Naive thymus-derived CD8-positive, alpha-beta T cell (primary cell): ENCODE measurements at places on chromosomes 11 and 22. TPM values are rescaled to one million over a fixed set of nuclear protein-coding genes. Genes with fewer than 3 reads are reported as not detected.

CD6 gene
- 150 TPM for polyA plus RNA-seq

PSMD13 gene
- polyA plus RNA-seq: 223 TPM

ZNF214 gene
- not detected for polyA plus RNA-seq

OR52I2 gene
- not detected for polyA plus RNA-seq

TTC12 gene
- polyA plus RNA-seq: 11.3 TPM

CCDC82 gene
- 21.4 TPM for polyA plus RNA-seq

RASGRP2 gene
- polyA plus RNA-seq: 185 TPM

- DNase-seq: peak; percentile 61
Measured at GRCh38 chr11:2377511-2378443, 667 bp downstream of the CD81 start.

DNA sequence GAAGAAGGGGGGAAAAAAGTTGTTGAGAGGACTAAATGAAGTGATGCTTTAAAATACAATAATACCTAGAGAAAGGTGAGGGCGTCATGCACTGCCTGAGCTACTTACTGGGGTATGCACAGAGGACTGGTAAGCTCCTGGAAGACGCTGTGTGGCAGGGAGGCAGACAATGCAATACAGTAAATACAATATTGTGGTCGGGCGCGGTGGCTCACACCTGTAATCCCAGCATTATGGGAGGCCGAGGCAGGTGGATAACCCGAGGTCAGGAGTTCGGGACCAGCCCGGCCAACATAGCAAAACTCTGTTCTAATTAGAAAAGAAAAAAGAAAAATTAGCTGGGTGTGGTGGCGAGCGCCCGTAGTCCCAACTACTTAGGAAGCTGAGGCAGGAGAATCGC is 683 bp upstream of the SYTL2 start:
- no peak for DNase-seq

DNA sequence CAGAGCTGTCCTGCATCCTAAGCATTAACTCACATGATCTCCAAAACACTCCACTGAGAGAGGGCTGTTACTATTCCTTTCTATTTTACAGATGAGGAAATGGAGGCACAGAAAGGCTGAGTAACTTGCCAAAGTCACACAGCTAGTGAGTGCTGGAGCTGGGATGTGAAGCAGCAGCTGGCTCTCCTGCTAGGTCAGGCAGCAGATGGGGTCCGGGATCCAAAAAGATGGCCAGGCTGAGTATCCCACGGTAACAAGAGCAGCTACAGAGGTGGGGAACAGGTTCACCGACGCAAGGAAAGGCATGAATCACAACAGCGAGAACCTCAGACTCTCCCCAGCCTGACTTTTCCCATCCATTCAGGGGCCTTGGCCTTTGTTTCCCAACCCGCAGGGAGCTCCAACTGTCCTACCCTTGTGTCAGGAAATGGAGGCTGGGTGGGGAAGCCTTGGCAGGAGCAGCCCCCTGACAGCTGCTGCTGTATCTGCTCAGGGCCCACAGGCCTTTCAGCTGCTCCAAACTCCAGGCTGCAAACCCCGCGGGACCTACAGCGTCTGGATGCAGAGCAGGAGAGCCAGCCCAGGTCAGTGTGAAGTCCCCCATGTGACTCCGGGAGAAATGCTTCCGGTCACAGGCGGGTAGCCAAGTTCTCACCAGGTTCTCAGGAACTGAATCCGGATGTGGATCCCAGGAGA is 29.5 kb downstream of the DKK3 start:
- DNase-seq: no peak

GRCh38 chr11:93537767-93538261 is 5.4 kb downstream of the SMCO4 start:
- no peak for DNase-seq

DNA sequence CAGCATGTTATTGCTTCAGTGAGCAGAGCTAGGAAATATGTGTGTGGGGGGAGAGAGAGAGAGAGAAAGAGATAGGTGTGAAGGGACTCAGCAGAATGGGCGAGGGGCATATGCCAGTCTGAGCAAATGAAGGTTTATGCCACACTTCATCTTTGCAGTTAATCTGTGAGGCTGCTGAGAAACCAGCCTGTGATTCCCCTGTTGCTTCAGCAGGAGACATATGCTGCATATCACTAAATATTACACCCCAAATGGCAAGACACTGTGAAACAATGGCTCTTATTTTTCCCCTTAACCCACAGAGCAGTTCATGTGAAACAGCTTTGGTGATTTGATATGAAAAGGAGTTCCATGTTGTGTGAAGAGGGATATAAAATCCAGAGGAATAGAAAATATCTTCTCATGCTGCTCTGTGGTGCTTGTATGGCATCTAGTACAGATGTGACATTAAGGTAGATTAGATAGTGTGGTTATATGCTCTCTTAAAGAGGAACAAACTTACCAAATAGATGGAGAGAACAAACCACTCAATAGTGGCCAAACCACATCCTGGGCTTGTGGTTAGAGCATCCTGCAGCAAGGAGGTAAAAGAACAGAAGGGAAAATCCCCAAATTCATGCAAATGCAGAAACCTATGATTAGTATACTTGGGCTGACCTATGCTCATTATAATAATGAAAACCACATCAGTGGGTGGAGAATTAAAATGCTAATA is 864.2 kb downstream of the FAM181B start:
- DNase-seq: peak; percentile 67

GRCh38 chr22:35524966-35525686 is 15.5 kb upstream of the RASD2 start:
- DNase-seq: no peak

- no peak for DNase-seq
Measured at GRCh38 chr11:67287355-67288197, 1.5 kb upstream of the ANKRD13D start.

- DNase-seq: no peak
Measured at GRCh38 chr22:41620589-41621098, at the start of gene DESI1. TSS of gene DESI1 (minus strand) at chr22:41621043. CDS start at chr22:41620839, 204 bp downstream.

- DNase-seq: no peak
Measured at GRCh38 chr11:15649371-15650104, 534.8 kb downstream of the INSC start.

GRCh38 chr11:91947215-91947820 is 277.3 kb upstream of the FAT3 start:
- DNase-seq: no peak

DNA sequence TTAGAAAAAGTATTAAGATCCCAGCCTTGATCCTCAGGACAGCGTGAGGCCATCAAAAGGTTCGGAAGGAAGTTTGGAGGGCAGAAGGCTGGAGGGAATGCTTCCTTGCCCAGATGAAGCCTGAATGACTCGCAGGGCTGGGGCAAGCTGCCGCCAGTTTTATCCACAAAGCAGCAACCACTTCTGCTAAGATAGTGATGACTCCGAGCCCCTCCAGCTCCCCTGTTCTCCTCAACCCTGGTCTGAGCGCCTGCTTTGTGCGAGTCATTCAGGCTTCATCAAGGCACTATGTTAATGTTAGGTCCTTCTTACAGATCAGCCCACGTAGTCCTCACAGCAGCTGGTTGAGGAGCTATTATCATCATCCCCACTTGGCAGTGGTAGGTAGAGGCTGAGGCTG is 158.8 kb downstream of the COMMD9 start:
- no peak for DNase-seq

GRCh38 chr11:92752122-92752521 is 217.3 kb upstream of the MTNR1B start:
- DNase-seq: no peak

- no peak for DNase-seq
Measured at GRCh38 chr11:69450064-69450856, 31.2 kb upstream of the LINC01488 start.

- no peak for DNase-seq
Measured at GRCh38 chr11:8309311-8309710, 45.6 kb upstream of the LMO1 start.

- DNase-seq: no peak
Measured at GRCh38 chr11:94449029-94449428, 44.6 kb downstream of the MRE11 start.

DNA sequence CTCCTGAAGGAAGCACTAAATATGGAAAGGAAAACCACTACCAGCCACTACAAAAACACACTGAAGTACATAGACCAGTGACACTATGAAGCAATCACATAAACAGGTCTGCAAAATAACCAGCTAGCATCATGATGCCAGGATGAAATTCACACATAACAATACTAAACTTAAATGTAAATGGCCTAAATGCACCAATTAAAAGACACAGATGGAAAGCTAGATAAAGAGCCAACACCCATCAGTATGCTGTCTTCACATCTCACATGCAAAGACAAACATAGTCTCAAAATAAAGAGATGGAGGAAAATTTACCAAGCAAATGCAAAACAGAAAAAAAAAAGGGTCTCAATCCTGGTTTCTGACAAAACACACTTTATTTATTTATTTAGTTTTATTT is 171.7 kb downstream of the TTC28 start:
- no peak for DNase-seq

DNA sequence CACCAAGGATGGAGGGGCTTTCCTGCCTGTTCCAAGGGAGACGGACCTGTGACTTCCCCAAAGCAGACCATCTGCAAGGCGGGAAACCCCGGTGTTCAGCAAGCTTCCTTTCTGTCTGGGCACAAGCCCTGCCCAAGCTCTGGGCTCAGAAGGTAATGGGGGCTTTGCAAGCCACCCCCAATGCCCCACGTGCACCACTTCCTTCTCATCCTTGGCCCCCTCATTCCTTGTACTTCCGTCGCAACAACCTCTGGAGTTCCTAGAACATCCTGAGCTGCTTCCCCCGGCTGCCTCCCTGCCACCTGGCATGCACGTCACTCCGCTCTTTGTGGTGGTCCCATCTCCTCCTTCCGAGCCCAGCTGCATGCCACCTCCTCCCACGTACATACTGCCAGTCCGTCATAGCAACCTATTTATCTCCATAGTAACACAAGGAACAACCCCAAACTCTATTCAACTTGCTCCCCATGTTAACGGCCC is 3.9 kb downstream of the MYEOV start:
- DNase-seq: peak; percentile 77

- DNase-seq: no peak
Measured at GRCh38 chr11:30991802-30992512, 377.6 kb downstream of the DCDC1 start.

DNA sequence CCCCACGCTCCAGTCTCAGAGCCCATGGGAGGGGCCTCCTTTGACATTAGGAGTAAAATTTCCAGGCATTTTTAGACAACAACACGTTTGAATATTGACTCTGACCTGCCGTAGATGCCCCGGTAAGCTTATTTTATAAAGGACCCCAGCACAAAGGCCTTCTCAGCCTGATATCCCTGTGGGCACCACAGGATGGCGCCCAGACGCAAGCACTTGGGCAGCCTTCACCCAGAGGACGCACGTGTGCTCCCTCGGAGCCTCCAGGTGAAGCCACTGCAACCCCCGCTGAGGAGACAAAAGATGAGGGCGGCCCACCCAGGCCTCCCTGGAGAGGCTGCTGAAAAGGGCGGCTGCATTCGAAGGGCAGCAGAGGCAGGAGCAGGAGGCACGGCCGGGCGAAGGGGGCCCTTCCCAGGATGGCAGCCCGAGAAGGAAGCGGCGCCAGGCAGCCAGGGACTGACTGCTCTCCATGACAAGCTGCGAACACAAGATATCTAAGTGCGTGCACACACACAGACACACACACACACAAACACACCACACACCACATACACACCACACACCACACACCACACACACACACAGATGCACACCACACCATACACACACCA is 15.2 kb upstream of the TH start:
- peak; percentile 60 for DNase-seq

- no peak for DNase-seq
Measured at GRCh38 chr22:37033605-37034430, 14.3 kb downstream of the MPST start.

GRCh38 chr22:25006354-25006753 is 53.8 kb downstream of the KIAA1671 start:
- no peak for DNase-seq

- no peak for DNase-seq
Measured at GRCh38 chr11:33915526-33915925, 23.6 kb upstream of the LMO2 start.

GRCh38 chr22:49210606-49211005 is 617.1 kb downstream of the BRD1 start:
- DNase-seq: no peak

- DNase-seq: no peak
Measured at GRCh38 chr11:129268371-129268770, 76.2 kb upstream of the ARHGAP32 start.
